ENCODE measurements at places on chromosomes 7 and 10. TPM values are rescaled to one million over a fixed set of nuclear protein-coding genes. Genes with fewer than 3 reads are reported as not detected.

YAE1 gene
- 18.8 TPM for total RNA-seq

C10orf105 gene
- total RNA-seq = 0.38 TPM

FAM24B gene
- 3.9 TPM for total RNA-seq

CUL1 gene
- 57.1 TPM for total RNA-seq

DENND10 gene
- total RNA-seq = 60.6 TPM

ANKRD30A gene
- 1.9 TPM for total RNA-seq

IQUB gene
- 0.32 TPM for total RNA-seq

SPAM1 gene
- not detected for total RNA-seq

HOXA7 gene
- total RNA-seq = 4.8 TPM

Data from omental fat pad (tissue), 4 donors.